Activated CD4-positive, alpha-beta T cell treated with anti-CD3 and anti-CD28 coated beads for 36 hours (primary cell): ENCODE measurements at places on chromosomes 12 and 14. TPM values are rescaled to one million over a fixed set of nuclear protein-coding genes. Genes with fewer than 3 reads are reported as not detected.
A peak's percentile ranks its signal among the peaks of the same experiment; 100 is the strongest.

PMCH gene
- total RNA-seq: not detected

GRCh38 chr12:127205781-127206555 is 1061.0 kb upstream of the TMEM132C start:
- DNase-seq: no peak

SRGAP1 gene
- total RNA-seq: 0.02 TPM

WNK1 gene
- total RNA-seq: 147 TPM

DNA sequence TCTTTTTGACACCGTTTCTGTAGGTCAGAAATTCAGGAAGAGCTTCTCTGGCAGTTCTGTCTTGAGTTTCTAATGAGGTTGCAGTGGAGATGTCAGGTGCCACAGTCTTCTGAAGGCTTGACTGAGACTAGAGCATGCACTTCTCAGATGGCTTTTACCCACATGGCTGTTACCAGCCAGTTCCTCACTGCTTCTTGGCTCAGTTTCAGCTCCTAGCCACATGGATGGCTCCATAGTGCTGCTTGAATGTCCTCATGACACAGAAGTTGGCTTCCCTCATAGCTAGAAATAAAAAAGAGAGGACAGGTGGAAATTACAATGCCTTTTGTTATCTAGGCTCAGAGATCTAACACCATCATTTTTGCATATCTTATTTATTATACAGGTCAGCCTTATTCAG is 38.1 kb upstream of the SLC2A13 start:
- peak; percentile 10 for DNase-seq

EPYC gene
- total RNA-seq: not detected

- peak; percentile 79 for DNase-seq
These were observed 102.7 kb upstream of the TBX5 start for GRCh38 chr12:114508529-114509129.

DNA sequence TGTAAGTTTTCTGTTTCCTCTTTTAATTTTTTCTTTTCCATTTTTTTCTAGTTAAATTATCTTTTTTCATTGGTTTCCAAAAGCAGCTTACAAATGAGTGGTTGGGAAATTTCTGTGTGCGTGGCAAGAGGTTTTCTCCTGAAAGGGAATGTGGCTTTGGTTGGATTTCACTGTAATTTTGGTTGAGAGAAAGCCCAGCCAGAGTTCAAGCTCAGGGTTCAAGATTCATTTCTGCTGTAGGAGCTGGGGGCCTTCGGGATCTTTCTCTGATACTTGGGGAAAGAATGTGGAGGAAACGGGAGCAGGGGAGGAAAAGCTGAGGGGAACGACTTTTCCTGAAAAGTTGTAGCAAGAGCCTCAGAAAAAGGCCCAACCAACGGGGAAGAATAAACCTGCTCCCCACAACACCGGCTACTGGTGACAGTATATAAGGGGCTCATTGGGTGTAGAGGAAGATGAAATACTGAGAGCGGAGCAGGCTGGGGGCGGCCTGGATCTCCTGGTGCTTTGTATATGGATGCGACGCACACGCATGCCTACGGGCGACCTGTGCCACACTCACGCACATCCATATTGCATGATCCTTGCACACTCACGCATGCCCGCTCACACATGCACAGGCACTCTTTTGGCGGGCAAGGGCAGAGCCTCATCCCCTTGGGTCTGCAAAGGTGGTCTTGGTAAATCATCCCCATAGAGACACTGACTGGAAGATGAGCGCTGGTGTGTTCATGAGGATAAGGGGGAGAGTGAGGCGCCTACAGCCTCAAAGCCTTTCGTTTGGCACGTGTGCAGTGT is 1.9 kb downstream of the HOXC10 start:
- no peak for DNase-seq

GRCh38 chr14:41668356-41668755 is 61.7 kb downstream of the LRFN5 start:
- no peak for DNase-seq

CATSPERB gene
- total RNA-seq: 0.07 TPM

- no peak for DNase-seq
These were observed 3.7 kb downstream of the USP44 start for GRCh38 chr12:95547522-95548055.

CLEC4C gene
- not detected for total RNA-seq

GRCh38 chr14:102262929-102263462 is 42.0 kb downstream of the MOK start:
- DNase-seq: no peak

DNAI7 gene
- total RNA-seq: not detected

DNA sequence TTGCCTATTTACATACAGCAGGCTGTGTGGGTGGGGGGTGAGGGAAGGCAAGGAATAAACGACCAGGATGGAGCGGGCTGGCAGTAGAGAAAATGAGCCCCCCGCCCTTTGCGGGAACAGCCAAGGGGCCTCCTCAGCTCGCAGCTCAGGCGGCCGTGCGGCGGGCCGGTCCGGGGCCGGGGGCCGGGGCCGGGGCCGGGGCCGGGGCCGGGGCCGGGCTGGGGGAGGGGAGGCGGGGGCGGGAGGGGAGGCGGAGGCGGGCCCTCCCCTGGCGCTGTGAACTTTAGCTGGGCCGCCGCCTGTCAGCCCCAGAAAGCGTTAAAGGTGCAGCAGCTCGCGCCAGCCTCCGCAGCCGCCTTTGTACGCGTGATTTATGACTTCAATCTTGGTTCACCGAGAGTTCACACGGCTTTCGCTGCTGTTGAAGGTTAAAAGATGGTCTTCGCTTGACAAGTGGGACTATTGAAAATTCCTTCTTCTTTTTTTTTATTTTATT is 28.8 kb downstream of the HOXC4 start:
- peak; percentile 66 for DNase-seq

- no peak for DNase-seq
These were observed 2.1 kb downstream of the ATP2A2 start for GRCh38 chr12:110282956-110283817.

- DNase-seq: peak; percentile 60
These were observed 31.5 kb upstream of the GZMB start for GRCh38 chr14:24665440-24665991.

GRCh38 chr14:49228552-49228951 is 357.6 kb downstream of the RPS29 start:
- no peak for DNase-seq

DNA sequence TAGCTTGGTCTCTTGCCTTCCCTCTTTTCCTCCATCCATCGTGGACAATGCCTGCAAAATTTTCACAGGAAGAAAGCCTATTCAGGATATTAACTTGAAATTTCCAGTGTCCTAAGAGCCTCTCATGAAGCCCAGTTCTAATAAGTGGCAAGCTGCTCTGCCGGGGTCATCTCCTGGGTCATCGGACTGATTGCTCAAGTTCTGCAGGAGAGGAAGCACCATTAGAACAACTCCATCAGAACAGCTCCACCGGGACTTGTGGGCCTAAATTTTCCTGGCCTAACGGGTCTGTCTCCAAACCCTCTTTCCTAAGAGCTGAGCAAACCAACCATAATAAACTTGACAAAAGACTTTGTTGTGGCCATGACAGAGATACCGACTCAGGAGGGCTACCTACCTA is 13.9 kb downstream of the ERG28 start:
- no peak for DNase-seq

DNA sequence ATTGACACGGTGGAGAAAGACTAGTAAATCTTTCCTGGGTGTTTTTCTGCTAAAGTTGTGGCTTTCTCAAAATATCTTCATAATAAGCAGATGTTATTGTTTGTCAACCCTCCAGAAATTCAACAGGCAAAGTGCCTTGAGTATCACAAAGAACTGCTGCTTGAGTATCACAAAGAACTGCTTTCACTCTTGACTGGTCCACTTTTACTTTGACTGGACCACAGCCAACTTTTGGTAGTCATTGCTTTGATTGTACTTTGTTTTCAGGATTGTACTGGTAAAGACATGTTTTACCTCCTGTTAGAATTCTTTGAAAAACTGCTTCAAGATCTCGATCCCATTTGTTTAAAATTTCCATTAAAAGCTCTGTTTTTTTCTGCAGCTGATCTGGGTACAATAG is 62.6 kb downstream of the PDZRN4 start:
- no peak for DNase-seq

TUBA1B gene
- 2,393 TPM for total RNA-seq

- DNase-seq: no peak
These were observed 300.8 kb downstream of the SSPN start for GRCh38 chr12:26496170-26496569.

NPFF gene
- not detected for total RNA-seq

DNA sequence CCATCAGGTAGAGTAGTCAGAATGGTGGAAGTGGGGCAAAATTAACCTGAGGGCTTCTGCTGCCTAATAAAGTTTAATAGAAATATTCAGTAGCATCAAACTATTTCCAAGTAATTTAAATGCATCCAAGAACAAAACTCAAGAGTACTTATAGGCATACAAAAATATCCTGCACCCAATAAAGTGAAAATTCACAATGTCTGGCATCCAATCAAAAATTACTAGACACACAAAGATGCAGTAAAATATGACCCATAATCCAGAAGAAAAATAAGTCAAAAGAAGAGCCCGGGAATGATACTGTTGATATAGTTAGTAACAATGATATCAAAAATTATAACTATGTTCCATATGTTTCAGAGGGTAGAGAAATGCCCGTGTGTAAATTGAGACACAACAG is 95.3 kb downstream of the TMEM117 start:
- DNase-seq: no peak

FGD4 gene
- total RNA-seq: 0.07 TPM

LBHD2 gene
- not detected for total RNA-seq

HOXC4 gene
- total RNA-seq: not detected

TSHR gene
- not detected for total RNA-seq

DNA sequence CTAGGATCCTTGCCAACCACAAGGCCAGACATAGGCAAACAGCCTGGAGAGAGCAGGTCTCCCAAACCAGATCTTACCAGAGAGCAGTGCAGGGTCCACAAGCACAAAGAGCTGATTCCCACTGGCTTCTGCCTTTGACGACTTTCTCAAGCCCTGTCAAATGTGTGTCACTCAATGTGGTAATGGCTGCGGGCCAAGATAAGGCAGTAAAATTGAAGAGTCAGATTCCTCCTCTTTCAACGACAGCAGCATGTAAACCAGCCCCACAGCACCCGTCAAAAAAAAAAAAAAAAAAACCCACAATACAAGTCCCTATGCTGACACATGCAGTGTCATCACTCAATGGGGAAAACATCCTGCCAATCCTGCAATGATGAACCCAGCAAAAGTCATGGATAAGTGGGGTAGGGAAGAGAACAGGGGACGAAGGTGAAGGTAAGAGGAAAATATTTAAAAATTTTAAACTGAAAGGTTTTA is at the start of gene STON2:
STON2 (minus strand) TSS at position 123 of the 477 bp plus-strand sequence. CDS start 1,942 bp downstream, outside the sequence.
- peak; percentile 57 for DNase-seq

GTF2H3 gene
- 60.4 TPM for total RNA-seq
